Stimulated activated CD4-positive, alpha-beta T cell treated with anti-CD3 and anti-CD28 coated beads, Interleukin-12 subunit alpha, Interleukin-12 subunit beta, amount 100 ng/mL, for 24 hours (primary cell): ENCODE measurements at places on chromosomes 5 and 9.
A peak's percentile ranks its signal among the peaks of the same experiment; 100 is the strongest.

- no peak for DNase-seq
These were observed 79.2 kb upstream of the SPIN1 start for GRCh38 chr9:88308831-88309560.

DNA sequence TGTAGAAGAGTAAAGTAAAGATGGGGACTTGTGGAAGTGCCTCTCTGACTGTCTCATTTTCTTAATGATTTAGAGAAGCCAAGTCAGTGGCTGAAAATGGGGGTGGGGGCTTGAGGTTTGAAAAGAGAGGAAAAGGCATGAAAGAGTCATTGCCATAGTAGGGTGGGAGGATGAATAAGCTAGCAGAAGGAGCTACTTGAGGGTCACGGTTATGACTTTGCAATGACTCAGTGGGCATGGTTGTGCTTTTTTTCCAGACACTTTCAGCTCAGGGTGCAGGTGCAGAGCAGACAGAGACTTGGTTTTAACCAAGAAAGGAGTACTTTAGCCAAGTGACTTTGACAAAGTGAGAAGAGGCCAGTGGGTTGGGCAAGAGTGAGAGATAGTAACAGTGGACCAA is 117.8 kb downstream of the PTTG1 start:
- peak; percentile 13 for DNase-seq

GRCh38 chr9:15357050-15357653 is 50.1 kb upstream of the TTC39B start:
- peak; percentile 9 for DNase-seq

DNA sequence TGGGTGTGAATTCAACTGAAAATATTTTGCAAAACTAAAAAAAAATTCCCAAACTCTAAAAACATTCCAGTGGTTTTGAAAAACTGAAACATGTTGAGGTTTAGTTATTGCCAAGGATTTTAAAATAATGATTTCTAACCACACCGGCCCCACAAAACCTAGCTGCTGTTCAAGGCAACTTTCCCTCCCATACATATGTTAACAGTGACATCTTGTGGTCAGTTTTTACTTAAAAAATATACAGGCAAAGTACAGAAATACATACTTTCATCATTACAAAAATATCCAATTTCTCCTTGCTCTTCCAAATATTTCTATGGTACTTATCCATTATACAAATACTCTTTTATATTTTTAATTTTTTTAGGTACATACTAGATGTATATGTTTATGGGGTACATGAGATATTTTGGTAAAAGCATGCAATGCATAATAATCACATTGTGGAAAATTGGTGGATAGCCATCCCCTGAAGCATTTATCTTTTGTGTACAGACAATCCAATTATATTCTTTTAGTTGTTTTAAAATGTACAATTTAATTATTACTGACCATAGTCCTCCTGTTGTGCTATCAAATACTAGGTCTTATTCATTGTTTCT is 34.4 kb upstream of the MRPS30 start:
- DNase-seq = no peak
